BE2C (cell line): ENCODE measurements at places on chromosomes 13 and 19.

- no peak for DNase-seq
Observed at GRCh38 chr19:36547001-36547732, 19.1 kb upstream of the ZNF260 start.

DNA sequence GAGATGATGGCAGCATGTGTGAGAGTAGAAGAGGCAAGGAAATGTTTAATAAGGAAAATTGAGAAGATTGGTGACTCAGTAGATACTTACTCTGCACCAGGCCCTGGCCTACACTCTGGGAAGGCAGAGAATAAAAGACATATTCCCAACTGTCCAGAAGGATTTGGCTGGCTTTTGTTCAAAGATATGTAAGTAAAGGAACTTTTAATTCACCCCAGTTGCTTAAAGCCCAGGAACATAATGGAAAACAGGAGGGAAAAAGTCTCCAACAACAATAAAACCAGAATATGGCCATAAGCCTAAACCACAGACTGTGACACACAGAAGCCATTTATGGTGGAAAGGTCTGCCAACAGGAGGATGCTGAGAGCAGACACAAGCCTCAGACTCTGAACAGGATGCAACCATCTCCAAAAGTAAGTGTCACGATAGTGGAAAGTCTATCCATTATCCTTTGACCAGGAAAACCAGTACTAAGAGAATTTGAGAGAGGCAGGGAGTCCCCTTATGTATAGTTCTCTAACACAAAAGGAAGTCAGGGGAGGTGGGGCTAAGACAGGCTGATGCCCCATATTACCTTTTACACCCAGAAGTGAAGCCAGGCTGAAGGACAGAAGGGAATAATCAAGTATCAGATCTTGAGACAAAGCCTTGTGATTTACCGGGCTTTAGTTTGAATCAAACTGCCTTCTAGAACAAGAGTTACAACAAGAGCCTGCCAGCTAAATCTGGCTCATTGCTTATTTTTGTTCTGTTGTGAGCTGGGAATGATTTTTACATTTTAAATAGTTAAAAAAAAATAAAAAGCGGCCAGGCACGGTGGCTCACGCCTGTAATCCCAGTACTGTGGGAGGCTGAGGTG is 169.5 kb upstream of the STARD13 start:
- DNase-seq = no peak

- DNase-seq = no peak
Observed at GRCh38 chr13:99270518-99270917, 12.3 kb upstream of the GPR18 start.

DNA sequence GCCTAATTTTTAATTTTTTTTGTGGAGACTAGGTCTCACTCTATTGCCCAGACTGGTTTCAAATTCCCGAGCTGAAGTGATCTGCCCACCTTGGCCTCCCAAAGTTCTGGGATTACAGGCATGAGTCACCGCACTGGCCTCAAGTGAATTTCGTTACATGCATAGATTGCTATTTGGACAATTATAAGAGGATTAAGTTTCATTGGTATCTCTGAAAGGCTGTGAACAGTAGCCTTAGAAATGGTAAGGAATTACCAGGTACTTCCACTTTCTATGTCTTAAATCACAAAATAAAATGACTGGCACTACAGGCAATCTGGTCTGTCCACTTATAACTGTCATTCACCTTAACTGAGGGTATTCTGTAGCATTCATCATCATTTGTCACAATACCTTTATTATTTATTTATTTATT is 2.9 kb upstream of the CCDC9 start:
- no peak for DNase-seq

DNA sequence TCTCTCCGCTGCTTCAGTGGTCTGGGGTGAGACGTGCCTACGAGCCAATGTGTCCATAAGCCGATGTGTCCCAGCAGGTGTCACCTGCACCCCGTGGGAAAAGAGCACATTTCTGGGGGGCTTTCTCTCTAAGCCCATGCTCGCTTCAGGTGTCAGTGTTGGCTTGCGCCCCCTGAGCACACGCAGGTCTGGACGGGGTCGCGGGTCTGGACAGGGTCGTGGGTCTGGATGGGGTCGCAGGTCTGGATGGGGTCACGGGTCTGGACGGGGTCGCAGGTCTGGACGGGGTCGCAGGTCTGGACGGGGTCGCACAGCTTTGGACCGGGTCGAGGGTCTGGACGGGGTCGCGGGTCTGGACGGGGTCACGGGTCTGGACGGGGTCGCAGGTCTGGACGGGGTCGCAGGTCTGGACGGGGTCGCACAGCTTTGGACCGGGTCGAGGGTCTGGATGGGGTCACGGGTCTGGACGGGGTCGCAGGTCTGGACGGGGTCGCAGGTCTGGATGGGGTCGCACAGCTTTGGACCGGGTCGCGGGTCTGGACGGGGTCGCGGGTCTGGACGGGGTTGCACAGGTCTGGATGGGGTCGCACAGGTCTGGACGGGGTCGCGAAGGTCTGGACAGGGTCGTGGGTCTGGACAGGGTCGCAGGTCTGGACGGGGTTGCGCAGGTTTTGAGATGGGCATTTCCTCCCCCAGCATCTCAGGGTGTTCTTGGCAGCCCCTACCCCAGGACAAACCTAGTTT is 24.5 kb upstream of the TFDP1 start:
- DNase-seq = no peak

DNA sequence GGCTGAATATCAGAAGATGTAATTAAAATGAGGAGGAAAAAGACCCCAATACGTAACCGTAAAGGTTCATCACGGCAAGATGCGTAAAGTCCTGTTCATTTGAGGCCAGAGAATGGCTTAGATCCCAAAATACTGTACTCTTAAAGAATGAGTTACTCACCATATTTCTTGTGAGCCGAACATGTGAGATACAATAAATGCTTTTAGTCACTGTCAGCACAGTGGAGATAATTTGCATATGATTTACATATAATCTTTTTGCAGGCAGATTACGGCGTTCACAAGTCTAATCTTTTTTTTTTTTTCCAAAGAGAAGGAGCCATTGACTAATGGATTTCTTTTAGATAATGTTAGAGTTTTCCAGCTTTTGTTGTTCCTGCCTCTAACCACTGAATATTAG is 28.4 kb downstream of the AMER2 start:
- no peak for DNase-seq

DNA sequence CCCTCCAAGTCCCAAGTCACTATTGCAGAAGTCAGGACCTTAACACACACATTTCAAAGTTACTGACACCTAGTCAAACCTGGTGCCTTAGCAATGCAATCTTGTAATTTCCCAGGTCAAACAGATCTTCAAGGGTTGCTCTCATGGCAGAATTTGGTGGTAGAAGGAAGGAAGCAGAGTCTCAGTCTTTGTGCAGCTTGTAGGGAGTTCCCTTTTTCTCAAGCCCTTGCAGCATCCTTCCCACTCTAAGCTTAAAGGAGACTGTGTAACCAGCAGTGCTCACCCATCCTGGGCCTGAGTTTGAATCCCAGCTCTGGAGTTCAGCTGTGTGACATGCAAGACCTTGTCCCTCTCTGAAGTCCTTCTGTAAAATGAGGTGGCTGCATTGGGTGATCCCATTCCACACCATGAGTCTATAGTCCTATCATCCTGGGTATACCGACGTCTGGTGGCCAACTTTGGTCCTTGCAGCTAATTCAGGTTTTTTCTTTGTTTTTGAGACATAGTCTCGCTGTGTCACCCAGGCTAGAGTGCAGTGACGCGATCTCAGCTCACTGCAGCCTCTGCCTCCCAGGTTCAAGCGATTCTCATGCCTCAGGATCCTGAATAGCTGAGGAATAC is 9.8 kb downstream of the SIGLEC10 start:
- DNase-seq = no peak

DNA sequence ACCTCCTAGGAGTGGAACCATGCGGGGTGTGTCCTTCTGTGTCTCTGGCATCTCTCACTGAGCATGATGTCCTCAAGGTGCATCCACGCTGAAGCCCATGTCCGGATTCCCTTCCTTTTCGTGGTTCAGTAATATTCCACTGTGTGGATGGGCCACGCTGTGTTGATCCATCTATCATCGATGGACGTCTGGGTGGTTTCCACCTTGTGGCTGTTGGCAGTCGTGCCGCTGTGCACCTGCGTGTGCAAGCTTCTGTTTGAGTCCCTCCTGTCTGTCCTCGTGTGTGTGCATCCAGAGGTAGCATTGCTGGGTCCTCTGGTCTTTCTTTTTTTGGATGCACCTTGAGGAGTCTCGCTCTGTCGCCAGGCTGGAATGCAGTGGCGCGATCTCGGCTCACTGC is 11.2 kb upstream of the GNA15 start:
- DNase-seq = no peak
